ENCODE measurements at places on chromosomes 3 and 15.

DNA sequence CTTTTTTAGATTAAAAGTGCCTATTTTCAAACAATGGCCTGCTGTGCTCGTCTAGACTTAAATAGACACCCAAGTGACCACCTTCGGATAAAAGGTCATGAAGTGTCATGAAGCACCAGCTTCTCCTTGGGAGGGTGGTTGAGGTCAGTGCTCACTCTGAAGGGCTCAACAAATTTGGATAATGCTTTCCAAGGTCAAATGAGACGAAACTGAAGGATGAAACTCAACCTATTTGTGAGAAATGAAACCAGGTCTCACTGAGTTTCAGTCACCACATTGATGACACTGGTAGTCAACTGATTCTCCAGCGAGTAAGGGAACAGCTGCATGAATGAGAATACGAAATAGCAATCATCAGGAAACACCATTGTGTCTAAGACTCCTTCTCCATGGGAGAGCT lies 852.6 kb downstream of the NTRK3 start:
- DNase-seq = no peak

DNA sequence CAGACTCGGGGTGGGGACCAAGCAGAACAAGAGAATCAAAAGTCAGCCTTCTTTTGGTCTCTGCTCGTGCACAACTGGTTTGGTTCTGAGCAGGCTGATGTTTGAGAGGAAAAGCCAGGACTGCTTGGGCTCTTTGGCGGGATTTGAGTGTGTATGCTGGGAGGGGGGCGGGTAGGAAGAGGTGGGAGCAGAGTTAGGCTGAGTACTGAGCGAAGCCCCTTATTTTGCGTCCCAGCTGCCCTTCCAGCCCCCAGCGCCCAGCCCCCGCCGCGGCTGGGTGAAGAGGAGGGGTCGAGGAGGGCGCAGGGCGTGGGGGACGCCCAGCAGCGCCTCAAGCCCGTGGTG lies 153.5 kb upstream of the GOLIM4 start:
- no peak for DNase-seq

DNA sequence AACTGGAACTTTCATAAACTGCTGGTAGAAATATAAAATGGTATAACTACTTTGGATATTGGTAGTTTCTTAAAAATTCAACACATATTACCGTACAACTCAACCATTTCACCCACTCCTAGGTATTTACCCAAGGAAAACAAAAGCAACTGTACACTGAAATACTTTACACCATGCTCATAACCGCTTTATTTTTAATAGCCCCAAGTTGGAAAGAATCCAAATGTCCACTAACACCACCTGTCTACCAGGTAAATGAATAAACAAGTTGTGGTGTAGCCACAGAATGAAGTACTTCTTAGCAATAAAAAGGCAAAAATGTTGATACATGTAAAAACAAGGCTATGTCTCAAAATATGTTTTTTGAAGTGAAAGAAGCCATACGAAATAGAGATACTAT lies 215.9 kb upstream of the PEX5L start:
- DNase-seq = no peak

GRCh38 chr3:191414732-191415131 lies 46.2 kb upstream of the PYDC2 start:
- no peak for DNase-seq

GRCh38 chr3:194937144-194937543 lies 251.5 kb downstream of the FAM43A start:
- no peak for DNase-seq
